Activated CD4-positive, CD25-positive, alpha-beta regulatory T cell treated with anti-CD3 and anti-CD28 coated beads, Interleukin-2, amount 50 U/mL, for 24 hours (primary cell): ENCODE measurements at places on chromosomes 11 and 22.

- ATAC-seq: no peak
Measured at GRCh38 chr11:77060234-77060633, 6.5 kb upstream of the CAPN5 start.

DNA sequence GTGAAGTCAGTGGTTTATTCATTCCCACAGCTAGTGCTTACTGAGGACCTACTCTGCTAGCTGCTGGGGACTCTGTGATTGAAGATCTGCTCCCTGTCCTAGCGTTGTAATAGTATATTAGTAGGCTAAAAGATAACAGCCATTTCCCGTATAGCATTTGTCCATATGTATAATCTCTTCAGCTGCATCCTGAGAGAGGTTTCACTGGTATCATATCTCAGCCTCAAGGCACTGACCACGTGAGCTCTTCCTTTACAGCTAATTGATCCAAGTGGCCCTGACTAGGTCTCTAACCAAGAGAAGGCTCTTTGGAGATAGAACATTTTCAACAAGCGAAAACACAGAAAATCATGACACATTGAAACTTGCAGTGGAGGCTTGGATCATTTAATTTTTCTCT lies 110.2 kb downstream of the APIP start:
- ATAC-seq: no peak

GRCh38 chr11:83073884-83074283 lies 2.2 kb upstream of the RAB30 start:
- ATAC-seq: no peak

DNA sequence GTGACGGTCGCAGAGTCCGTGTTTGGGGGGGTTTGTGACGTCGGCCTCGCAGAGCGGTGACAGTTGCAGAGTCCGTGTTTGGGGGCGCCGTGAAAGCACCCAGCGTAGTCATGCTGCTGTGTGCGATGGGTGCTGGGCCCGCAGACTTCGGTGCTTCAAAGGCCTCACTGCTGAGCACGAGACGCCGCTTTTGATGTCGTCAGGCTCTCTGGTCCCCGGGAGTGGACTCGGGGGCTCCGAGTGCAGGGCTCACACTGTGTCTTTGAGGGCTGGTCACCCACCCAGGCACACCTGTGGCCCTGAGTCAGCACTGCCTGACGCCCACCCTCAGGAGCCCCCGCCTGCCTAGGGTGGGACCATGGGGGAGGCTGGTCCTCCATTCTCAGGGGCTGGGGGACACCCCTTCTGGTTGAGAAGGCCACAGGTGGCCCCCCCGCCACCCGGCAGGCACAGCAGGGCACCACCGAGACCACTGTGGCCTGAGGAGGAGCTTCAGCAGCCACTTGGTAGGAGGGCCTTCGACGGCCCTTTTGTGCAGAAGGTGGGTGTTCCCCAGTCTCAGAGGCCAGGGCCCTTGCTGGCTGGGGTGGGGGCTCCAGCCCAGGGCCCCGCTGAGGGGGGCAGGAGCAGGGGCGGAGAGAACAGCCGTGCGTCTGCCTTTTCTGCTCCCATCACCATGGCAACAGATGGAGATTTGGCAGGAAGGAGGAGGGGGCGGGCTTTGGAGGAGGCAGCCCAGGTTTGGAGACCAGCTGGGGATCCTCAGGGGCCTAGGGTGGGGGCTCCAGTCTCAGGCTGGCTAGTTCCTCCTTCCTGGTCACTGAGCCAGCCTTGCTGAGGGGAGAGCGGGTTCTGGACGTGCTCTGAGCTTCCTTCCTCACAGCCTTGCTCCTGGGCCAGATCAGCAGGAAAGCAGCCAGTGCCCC lies 20.9 kb downstream of the BRSK2 start:
- no peak for ATAC-seq

- ATAC-seq: no peak
Measured at GRCh38 chr11:121067962-121068647, 32.9 kb upstream of the TECTA start.

DNA sequence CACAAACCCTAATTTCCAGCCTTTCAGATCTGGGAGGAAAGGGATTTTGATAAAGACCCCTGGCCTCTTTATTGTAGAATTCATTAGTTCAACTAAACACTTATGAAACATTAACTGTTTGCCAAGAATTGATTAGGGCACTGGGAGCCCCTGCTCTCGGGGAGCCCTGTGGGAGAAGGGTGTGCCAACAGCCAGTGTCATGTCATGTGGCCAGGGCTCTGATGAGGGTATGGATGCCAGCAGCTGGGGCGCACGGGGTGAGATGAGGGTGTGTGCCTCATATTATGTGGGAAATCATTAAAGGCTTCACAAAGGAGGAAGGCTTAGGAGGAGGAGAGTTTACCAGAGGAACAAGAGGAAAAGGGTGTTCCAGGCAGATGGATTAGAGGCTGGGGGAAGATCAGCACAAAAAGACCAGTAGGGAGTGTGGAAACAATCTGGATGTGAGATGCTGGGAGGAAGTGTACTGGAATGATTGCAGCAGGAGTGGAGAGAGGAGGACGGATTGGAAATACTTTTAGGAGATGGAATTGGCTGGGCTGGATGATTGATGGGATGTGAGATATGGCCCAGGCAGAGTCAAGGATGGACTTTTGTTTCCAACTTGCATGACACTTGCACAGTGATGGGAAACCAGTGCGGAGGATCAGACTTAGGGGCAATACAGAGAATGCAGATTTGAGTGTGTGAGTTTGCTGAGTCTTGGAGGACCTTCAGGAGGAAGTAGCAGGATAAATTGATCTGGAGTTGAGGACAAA lies 137.8 kb downstream of the CSNK2A3 start:
- no peak for ATAC-seq

- no peak for ATAC-seq
Measured at GRCh38 chr11:60872124-60872960, 5.0 kb downstream of the ZP1 start.

- ATAC-seq: no peak
Measured at GRCh38 chr11:81359476-81359875, 1374.2 kb downstream of the FAM181B start.

DNA sequence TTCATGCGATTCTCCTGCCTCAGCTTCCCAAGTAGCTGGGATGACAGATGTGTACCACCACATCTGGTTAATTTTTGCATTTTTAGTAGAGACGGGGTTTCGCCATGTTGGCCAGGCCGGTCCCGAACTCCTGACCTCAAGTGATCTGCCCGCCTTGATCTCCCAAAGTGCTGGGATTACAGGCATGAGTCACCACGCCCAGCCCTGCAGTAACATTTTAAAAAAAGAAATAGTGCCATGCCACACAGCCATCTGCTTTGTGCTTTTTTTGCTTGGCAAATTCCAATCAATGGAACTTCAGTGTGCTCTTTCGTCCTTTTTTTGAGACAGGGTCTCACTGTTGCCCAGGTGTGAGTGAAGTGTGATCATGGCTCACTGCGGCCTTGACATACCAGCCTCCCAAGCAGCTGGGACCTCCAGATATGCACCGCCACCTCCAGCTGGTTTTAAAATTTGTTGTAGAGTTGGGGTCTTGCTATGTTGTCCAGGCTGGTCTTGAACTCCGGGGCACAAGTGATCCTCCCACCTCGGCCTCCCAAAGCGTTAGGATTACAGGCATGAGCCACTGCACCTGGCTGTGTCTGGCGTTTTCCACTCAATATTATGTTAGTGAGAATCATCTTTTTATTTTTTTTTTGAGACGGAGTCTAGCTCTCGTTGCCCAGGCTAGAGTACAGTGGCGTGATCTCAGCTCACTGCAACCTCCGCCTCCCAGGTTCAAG lies 1.8 kb upstream of the CHADL start:
- ATAC-seq: no peak

DNA sequence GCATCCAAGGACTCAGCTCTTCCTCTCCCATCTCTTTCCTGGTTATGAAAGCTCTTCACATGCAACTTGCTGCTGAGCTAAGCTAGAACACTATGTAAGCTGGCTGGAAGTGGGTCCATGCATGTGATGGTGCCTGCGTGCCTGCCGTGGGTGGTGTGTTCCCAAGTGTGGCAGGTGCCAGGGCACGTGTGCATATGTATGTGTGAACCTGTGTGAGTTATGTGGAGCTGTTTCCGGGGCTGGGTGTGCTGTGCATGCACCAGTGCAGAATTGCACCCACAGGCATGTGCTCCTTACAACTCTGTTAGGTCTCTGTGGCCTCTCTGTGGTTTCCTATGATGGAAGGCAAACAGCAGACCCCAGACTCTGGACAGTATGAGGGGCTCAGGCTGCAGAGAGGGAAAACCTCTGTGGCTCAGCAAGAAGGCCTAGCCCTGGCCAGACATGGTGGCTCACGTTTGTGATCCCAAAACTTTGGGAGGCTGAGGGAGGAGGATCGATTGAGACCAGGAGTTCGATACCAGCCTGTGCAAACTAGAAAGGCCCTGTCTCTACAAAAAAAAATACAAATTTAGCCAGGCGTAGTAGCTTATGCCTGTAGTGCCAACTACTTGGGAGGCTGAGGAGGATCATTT lies 4.1 kb upstream of the P2RY6 start:
- ATAC-seq: no peak

GRCh38 chr11:126391970-126392632 lies 36.6 kb downstream of the ST3GAL4 start:
- ATAC-seq: no peak

- ATAC-seq: no peak
Measured at GRCh38 chr11:119612814-119613213, 116.2 kb downstream of the NECTIN1 start.

DNA sequence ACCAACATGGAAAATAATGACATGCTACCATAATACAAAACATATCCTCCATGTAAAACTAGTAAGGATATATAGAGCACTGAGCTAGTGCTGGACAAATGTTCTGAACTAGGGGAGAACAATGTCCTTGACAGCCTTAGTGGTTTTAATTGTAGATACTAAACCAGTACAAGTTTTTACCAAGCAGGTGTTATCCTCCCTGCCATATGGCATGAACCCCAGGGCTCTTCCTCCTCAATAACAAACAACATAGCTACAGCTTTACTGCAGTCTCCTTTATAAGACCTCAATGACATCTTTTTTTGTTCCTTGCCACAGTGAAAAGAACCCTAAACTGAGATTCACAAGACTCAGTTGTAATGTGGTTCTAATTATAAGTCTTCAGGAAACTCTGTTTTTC lies 70.2 kb upstream of the GDPD4 start:
- ATAC-seq: no peak

GRCh38 chr11:74170694-74171629 lies at the start of the genes C2CD3 and PPME1:
C2CD3 (minus strand) TSS chr11:74171002; CDS start chr11:74170792, 210 bp downstream.
PPME1 (plus strand) TSS chr11:74171289; CDS start chr11:74171422, 133 bp downstream.
- peak; percentile 99 for ATAC-seq

DNA sequence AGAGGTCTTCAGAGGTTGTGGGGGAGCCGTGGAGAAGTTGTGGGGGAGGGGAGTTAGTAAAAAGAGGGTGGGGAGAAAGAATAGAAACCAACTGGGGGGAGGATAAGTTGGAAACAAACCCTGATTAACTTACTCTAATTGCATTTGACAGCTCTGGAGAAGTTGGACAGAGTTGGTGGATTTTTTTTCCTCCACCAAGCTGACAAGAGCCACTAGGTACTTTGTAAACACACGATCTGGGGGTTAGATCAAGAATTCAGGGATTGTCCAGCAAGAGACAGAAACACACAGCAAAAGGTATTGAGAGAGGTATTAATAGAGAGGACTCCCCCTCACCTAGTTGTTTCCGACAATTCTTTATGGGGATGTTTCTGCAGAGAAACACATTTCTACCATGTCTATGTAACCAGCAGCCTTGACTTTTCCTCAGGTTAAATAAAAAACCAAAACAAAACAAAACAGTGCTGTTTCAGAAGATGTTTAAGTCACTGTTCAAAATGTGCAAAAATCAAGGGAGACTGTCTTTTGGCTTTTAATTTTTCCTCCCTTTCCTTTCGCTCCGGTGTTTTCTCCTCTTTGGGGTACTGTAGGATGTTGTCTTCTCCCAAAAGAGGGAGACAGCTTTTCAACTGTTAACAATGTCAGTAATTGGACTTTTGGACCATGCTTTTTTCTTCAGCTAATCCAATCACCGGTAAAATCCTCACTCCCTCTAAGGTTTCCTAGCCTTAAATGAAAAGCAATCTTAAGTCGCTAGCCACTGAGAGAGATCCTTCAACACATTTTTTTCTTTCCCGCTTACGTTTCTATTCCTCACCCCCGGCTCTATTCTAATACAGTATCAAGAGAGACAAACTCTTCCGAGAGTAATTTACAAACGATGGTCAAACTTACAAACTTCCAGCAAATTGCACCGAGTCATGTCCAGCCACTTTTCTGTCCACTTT lies 708 bp downstream of the MAML2 start:
- no peak for ATAC-seq

DNA sequence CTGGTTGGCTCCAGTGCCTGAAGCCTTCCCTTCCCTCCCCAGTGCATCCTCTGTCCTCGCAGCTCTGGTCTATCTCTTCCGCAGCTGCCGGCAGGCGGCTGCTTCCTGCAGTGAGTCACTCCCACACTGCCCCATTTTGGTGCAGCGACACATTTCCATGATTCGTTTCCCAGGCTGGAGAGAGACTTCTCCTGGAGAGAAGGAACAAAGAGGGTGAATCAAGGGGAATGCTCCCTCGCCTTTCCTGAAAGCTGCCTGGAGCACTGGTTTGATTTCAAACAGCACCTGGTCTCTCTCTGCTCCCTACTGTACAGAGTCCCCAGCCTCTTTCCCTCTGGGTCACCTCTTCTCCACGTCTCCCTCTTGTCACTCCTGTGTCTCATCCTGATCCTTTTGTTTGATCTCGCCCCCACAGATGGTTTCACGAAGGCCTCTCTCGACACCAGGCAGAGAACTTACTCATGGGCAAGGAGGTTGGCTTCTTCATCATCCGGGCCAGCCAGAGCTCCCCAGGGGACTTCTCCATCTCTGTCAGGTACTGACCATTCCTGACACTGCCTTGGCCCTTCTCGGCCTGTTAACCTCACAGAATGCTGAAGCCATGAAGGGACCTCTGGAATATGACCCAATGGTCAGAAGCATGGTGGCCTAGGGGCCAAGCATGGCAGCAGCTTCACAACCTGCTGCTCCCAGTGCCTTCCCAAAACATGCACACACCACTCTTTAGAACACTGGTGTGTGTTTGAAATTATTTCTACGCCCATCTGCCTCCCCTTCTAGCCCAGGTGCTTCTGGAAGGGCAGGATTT lies at the start of gene TMA7B:
Gene TMA7B, plus strand, starts transcription at position 758 of the 808 bp plus-strand sequence. CDS start 3,978 bp downstream, outside the sequence.
- no peak for ATAC-seq

- no peak for ATAC-seq
Measured at GRCh38 chr22:44207173-44207980, 26.7 kb downstream of the PARVG start.

- ATAC-seq: no peak
Measured at GRCh38 chr22:36323182-36323854, 64.4 kb downstream of the MYH9 start.

DNA sequence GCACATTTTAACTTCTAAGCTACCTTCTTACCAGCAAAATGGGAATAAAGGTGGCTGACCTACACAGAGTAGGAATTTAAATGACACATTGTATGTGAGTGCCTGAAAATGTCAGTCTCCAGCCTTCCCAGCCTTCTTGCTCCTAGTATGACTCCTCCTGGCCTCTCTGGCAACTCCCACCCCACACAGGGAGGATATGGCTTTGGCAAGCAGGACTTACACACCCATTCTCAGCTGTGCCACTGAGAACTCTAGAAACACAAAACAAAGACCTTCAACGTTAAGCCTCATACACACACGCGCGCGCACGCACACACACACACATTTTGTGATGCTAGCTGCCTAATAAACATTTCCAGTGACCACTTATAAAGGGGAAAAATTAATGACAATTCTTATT lies 65.8 kb downstream of the PACSIN2 start:
- ATAC-seq: no peak

DNA sequence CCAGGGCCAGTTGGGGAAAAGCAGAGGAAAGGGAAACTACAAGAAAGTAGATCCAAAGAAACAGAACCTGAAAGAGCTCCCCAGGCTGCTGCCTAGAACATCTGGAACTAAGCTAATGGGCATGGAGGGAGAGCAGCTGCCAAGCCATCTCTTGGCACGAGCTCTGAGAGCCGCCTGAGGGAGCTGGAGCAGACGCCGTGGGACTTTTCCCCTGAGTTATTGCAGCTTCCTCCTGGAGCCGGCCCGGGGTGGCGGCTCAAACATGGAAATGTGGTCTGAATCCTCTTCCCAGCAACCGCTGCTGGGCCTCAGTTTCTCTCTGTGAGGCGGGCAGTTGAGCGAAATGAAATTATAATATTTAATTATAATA lies 41.8 kb downstream of the LIF start:
- ATAC-seq: no peak
